ENCODE measurements at places on chromosomes 5 and 9.

- no peak for DNase-seq
These were observed 84.1 kb downstream of the PHF2 start for GRCh38 chr9:93660352-93661046.

GRCh38 chr9:91623004-91623403 is 199.4 kb upstream of the NFIL3 start:
- DNase-seq, result no peak

DNA sequence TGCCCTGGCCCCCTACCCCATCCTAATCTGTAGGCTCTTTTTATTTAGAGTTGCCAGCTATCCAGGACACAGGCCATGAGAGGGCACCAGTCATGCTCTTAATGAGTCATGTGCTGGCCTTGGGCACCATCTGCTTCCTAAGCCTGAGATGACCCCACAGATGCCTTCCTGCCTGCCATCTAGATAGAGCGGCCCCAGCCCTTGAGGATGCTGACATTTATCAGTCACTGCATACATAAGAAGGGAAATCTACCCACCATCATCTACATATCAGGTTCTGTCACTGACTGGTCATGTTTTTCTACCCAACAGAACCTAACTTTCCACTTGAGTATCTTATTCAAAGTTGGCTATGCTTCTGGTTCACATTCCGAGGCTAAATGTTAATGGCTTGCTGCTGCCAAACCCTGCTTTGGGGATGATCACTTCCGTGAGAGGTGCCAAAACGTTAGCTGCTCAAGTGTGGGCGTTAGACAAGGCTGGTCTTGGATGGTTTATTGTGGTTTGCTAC is 49.9 kb upstream of the TTC23L start:
- DNase-seq, result no peak

DNA sequence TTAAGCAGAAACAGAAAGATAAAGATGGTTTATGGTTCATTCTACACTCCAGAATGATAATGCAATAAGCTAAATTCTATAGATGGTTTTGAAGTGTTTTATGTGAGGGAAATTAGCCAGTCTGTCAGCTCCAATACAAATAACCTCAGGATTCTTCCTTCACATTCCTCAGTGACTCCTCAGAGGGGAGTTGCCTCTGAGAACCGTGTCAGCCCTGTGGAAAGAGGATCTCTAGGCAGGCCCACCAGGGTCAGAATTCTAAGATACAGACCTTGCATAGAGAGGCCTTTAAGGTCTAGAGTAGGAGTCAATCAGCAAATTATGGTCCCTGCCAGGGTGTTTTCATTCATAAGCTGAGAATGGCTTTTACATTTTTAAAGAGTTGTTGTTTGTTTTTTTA is 26.6 kb downstream of the RUSC2 start:
- no peak for DNase-seq

DNA sequence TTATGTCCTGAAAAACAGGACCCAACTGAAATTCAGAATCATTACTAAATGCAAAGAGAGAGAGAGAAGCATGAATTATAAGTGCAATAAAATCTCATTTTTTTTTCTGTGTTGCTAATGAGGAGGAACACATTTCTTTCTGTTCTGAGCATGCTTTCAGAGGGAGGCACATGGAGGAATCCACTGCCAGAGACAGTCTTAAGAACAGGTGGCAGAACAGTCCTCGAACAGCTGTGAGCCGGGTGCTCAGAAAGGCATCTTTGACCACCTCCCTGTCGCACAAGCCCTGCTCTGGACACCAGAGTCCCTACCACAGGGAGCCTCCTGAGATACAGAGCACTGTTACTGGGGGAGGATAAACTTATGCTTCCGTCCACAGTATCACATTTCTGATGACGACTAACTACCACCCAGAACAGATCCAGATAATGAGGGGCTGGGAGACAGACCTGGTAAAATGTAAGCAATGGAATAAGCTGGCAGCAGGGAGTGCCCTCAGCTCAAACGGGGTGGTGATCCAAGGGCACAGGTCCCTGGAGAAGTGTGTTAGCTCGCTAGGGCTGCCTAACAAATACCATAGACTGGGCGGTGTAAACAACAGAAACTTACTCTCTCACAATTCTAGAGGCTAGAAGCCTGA is 134.0 kb downstream of the SLC1A3 start:
- no peak for DNase-seq

DNA sequence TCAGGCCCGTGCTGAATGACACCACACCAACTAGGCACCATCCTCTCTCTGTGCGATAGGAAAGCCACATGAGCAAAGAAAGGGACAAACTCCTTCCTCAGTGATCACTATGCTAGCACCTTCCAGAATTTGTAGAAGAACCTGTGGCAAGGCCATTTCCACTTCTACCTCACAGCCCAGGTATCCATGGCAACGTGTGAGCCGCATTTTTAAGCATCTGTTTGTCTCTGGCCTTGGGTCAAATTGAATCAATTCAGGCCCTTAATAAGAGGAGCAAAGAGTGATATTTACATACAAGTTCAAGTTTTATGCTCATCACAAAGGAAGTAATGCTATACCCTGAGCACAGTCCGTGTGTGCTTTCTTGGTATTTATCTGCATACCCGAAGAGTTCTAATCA is 179.3 kb downstream of the SLC12A2 start:
- DNase-seq, result no peak

DNA sequence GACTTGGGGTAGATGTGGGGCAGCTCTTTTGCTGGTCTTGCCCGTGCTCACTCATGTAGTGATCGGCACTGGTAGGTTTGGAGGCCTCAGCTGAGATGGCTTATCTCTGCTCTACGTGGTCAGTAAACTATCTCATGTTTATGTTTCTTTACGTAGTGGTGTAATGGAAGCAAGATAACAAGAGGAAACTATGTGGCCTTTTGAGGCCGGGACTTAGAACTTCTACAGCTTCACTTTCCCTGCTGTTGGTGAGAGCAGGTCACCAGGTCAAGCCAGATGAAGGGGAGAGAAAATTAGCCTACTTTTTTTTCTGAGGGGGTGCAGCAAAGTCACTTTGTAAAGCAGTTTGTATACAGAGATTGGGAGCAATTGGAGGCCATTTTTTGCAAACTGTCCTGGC is 8.5 kb downstream of the FOCAD start:
- DNase-seq, result no peak

DNA sequence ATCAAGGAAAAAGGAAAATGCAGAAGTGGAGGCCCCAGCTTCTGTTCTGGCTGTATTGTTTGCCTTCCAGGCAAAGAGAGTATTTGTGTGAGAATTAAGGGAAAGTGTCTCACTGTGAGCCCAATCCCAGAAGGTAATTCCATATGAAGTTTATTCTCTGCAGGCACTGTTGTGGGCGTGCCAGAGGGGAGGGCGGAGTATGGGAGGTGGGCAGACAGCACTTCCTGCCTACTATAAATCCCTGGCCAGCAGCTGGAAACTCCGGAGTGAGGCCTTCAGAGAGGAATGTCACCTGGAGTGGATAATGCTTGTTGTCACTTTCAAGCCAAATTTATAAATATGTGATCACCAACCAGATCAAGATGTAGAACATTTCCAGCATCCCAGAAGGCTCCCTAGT is 209.5 kb downstream of the ARHGAP26 start:
- DNase-seq, result no peak

DNA sequence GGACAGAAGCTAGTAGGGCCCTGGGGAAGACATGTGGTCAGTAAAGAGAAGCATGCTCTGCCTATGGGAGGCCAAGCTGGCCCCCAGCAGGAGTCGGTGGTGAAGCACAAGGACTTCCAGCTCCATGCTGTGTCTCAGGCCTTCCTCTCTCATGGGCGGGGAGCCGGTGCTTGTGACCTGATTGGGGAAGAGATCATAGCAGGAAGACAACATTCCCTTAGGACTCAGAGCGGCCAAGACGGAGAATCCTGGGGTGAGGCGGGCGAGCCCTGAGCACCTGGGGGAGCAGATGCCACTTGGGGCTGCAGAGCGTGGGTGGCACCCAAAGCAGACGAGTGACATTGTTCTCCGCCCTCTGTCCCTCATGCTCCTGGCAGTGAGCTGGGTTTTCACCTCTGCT is 33.3 kb upstream of the CNOT6 start:
- no peak for DNase-seq

GRCh38 chr9:3976865-3977613 is 322.8 kb downstream of the GLIS3 start:
- DNase-seq, result no peak

DNA sequence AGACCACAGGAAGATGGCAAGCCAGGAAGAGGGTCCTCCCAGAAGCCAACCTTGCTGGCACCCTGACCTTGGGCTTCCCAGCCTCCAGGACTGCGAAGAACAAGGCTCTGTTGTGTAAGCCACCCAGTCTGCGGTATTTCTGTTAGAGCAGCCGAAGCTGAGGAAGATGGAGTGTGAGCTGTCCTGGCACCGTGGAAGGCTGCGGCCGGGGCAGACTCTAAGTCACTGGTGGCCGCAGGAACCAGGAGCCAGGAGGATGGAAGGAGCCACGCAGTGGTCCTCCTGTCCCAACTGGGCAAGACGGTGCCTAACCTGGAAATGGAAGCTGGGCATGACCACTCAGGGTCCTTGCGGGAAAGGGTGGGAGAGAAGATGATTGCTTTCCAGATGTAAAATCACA is 89.1 kb downstream of the ZNF354C start:
- DNase-seq, result no peak

DNA sequence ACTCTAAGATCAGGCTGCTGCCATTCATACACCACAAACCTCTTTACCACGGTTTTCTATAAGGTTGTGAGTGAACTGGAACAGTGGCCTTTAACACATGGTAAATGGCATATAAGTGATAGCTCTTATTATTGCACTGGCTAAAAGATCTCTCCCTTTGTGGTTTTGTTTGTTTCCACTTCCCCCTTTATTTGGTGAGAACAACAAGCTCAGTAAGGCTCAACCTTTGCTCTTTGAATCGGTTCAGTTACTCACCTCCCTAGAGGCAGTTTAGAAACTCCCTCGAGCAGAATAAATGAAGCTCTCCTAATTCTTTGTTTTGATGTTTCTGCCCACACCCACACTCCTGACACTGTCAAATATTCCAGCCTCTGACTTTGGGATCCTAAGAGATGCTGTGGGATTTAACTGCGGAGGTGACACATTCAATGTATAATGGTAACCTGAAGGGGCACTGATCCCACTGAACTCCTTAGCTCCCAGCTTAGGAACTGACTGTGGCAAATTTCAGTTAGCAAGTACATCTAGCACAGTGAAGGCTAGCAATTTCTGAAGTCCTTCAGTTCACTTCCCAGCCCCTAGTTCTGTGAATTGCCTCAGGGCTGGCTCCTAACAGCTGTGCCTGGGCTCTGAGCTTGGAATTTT is 22.5 kb upstream of the RAD23B start:
- DNase-seq, result no peak

DNA sequence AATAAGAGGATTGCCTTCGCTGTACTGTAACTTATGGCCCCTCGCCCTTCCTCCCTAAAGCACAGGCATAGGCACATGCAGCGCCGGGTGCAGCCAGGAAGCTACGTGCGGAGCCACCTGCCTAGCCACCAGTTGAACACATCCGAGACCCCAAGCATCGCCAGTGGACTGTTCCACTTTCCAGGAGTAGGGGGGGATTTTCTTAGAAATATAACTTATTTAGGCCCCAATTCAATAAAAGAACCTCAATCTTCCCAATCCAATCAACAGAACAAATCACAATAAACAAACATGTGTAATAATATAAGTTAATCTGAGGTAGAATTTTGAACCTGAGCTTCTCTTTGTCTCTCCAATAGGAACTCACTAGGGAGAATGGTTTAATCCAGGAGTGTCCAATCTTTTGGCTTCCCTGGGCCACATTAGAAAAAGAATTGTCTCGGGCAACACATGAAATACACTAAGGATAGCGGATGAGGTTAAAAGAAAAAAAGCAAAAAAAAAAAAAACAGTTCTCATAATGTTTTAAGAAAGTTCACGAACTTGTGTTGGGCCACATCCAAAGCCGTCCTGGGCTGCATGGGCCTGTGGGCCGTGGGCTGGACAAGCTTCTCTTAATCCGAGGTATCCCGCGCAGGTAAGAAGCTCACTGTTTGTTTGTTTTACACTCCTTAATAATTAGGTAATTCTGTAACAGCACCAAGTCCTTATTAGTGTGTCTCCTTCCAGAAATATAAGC is 22.0 kb upstream of the NIPBL start:
- no peak for DNase-seq

GRCh38 chr9:123131993-123132392 is 98.5 kb downstream of the GPR21 start:
- DNase-seq, result no peak

GRCh38 chr9:19895006-19895405 is 106.2 kb upstream of the SLC24A2 start:
- no peak for DNase-seq

DNA sequence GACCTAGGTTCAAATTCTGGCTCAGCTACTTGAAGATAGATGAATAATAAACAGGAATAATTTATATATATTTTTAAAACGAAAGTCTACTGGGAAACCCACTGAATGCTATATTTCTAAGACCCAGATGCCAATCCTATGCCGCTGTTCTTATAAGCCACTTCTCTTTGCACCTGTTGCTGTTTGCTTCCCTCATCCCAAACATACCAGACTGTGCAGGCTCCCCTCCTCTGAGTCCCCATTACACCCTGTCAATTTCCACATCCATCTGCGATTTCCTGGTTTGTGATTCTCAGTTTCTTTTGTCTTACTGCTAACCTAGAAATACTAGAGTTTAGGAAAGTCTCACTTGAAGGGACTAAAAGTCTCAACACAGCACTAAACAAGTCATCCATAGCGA is 92.8 kb upstream of the CAST start:
- no peak for DNase-seq

DNA sequence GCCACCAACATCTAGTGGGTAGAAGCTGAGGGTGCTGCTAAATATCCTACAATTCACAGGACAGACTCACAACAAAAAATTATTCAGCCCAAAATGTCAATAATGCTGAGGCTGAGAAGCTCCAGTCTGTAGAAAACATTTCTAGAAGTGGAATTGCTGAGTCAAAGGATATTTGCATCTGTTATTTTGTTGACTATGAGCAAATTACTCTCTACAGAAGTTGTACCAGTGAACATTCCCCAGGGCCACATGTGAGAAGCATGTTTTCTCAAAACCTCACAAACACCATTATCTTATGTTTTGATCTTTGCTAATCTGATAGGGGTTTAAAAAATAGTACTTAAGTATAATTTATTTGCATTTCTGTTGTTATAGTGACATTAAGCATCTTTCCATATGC is 15.4 kb downstream of the ITK start:
- DNase-seq, result no peak

DNA sequence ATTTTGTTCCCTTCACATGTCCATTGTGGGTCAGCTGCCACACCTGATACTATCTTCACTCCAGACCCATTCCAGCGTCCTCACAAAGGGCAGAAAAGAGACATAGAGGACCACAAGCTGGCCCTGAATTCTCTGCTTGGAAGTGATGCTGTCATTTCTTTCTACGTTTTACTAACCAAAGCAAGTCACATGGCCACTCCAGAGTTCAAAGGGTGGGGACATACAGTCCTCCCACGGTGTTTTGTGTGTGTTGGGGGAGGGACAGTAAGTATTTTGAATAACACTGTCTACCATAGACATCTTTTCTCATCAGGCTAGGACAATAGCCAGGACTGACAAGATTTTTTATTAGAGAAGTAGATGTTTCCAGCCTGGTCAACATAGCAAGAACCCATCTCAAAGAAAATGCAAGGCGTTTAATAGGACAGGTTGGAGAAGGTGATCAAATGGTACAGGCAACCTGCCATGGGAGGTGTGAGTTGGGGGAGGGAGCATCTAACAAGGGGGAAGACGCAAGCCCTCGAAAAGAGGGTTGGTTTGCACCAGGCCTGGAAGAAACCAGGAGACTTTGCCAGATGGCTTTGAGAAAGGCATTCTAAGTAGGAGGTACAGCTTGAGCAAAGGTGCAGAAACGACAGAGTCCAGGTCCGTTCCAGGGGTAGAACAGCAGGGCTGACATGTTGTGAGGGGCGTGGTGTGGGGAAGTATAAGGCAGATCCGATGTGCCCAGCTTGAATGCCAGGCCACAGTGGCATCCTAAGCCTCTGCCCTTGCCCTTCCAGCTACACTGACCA is 11.3 kb upstream of the GLIPR2 start:
- DNase-seq, result no peak

Measured in stimulated activated CD8-positive, alpha-beta memory T cell treated with anti-CD3 and anti-CD28 coated beads, Interleukin-4, amount 100 ng/mL, for 1 hour (primary cell).